ENCODE measurements at places on chromosomes 5 and 9.

DNA sequence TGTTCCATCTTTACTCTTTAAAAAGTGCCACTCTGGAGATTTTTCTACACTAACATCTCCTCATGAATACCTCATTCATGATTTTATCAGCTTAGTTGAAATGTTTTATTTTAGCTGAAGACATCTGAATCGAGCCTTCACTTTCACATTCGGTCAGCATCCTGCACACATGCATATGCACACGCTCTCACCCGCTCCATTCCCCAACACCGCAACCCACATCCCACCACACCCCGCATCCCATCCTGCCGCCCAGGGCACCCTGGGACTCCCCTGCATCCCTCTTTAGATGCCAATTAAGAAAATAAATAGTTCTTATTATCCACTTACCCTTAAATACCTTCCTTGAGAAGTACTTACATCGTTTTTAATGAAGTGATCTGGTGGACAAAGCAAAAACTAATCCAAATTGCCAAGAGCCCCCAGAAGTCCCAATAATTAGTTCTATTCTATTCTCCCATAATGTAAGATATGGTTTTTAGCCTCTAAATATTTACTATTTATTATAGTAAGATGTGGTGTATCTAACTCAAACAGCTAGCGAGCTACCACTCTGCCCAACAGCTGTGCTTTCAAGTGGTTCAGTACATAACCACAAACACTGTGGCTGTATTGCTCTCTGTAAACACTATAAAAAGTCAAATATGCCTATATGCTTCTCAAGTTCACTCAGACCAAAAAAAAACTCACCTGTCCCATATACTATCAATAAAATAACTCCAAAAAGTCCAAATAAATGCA is 38.2 kb downstream of the GZMK start:
- no peak for DNase-seq

GRCh38 chr5:172748341-172748843 is 22.6 kb downstream of the DUSP1 start:
- no peak for DNase-seq

DNA sequence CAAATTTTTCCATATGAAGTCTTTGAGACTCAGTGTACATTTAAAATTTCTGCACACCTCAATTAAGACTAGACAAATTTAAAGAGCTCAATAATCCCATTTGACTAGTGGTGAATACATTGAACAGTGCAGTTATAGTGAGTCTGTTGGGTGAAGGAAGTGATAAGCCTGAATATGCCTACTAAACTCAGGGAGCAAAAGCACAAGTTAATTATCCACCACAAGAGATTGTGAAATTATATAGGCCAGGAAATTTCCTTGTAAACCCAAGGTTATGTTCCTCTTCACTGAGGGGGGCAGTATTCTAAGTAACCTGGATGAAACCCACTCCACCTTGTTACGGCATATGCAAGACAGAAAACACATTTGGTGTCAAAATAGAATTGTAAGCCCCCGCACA is 612.9 kb upstream of the DAB2 start:
- DNase-seq = no peak

- DNase-seq = no peak
These were observed 67.7 kb downstream of the PRDM6 start for GRCh38 chr5:123156577-123157296.

GRCh38 chr9:92558612-92559374 is 23.0 kb upstream of the ECM2 start:
- DNase-seq = no peak
